Naive thymus-derived CD8-positive, alpha-beta T cell (primary cell): ENCODE measurements at places on chromosomes 13 and 19. TPM values are rescaled to one million over a fixed set of nuclear protein-coding genes. Genes with fewer than 3 reads are reported as not detected.

Gene CGB2
- not detected for total RNA-seq

Gene DCT
- 1.1 TPM for total RNA-seq

Gene ZNF766
- 67.2 TPM for total RNA-seq

Gene LRG1
- total RNA-seq = not detected

Gene RGL3
- not detected for total RNA-seq

Gene CFAP97D2
- total RNA-seq = 2.0 TPM

DNA sequence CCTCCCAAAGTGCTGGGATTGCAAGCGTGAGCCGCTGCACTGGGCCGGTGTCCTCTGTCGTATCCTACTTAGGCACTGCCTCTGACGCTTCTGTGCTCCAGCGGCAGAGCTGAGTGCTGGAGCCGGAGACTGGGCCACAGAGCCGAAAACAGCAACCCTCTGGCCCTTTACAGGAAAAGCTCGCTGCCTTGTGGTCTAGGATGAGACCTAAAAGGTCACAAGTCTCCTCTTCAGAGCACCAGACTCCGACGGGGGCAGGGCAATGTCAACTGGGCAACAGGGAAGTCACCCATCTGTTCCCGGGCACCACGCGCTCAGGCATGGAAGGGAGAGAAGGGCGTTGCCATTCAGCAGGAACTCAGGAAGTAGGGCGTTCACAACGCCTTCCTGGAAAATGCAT, 91.7 kb downstream of the GADD45B start:
- no peaks in the 10 kb centered on the region for H3K27me3 ChIP-seq
- DNase-seq = no peak
- peaks cover 2% of the 10 kb centered on the region for H3K36me3 ChIP-seq
- no peak overlapping the region for H3K4me3 ChIP-seq
- H3K27ac ChIP-seq = no peak overlapping the region

DNA sequence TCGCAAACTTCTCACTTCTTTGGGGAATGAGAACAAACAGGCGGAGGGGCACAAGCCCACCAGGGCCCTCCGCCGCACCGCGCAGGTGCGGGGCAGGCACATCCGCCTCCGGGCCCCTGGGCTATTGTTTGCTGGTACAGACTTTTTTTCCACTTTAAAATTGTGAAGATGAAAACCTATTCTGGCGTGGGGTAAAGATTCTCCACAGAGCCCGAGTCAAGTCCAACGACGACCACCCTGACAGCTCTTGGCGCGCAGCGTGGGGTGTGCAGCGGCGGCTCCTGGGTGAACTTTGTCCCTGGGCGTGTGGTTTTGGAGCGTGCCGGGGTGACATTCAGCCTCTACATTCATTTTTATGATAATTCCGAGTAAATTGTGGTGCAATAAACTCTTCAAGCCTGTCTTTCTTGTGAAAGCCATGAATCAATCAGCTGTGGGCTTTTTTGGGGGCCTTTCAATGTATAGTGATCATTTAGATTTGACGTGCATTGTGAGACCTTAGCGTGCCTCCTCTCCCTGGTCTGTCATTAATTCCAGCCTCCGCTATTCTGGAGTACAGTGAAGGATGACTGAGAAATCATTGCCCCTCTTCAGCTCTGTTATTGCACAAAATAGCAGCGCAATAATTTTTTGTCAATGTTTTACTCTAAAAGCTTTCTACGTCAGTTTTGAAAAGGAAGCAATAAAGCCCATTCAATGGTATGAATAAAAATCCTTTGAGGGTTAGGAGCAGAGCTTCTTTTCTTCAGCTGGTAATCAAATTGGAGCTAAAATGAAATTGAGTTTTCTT, 90.0 kb downstream of the TEX29 start:
- no peak for DNase-seq
- no peaks in the 10 kb centered on the region for H3K4me1 ChIP-seq
- peaks cover 18% of the 10 kb centered on the region for H3K27me3 ChIP-seq
- no peaks in the 10 kb centered on the region for H3K36me3 ChIP-seq
- H3K4me3 ChIP-seq = no peak overlapping the region

DNA sequence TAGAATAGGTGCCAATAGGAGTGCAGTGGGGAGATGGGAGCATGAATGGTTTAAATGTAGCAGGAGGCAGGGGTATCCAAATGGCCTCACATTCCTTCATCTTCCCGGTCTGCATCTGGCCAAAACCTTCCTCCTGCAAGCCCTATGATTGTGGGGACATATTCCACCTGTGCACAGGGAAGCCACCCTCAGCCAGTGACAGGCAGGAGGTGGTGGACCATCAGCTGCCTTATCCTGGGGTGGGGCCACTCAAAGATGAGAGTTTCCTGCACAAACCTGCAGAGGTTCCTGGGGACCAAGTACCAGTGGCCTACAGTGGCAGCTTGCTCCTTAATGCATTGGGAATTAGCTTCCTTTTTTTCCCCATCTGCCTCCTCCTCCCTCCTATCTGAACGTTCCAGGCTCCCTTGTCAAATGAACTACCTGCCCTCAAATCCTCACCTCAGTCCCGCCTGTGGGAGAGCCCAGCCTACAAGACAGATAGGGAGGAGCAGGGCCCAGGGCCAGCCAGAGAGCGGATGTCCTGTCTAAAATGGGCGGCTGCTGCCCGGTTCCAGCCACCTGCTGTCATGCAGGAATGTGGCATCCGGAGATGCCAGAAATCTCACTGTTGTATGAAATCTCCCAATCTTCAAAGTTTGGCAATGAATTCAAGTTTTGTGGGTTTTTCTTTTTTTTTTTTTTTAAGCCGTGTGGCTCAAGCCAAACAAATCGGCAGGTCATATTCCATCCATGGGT, 85.0 kb downstream of the TSHZ3 start:
- H3K4me3 ChIP-seq = no peak overlapping the region
- peaks cover 23% of the 10 kb centered on the region for H3K27me3 ChIP-seq
- no peaks in the 10 kb centered on the region for H3K36me3 ChIP-seq
- no peak for DNase-seq
- no peak overlapping the region for H3K27ac ChIP-seq
- no peaks in the 10 kb centered on the region for H3K4me1 ChIP-seq

DNA sequence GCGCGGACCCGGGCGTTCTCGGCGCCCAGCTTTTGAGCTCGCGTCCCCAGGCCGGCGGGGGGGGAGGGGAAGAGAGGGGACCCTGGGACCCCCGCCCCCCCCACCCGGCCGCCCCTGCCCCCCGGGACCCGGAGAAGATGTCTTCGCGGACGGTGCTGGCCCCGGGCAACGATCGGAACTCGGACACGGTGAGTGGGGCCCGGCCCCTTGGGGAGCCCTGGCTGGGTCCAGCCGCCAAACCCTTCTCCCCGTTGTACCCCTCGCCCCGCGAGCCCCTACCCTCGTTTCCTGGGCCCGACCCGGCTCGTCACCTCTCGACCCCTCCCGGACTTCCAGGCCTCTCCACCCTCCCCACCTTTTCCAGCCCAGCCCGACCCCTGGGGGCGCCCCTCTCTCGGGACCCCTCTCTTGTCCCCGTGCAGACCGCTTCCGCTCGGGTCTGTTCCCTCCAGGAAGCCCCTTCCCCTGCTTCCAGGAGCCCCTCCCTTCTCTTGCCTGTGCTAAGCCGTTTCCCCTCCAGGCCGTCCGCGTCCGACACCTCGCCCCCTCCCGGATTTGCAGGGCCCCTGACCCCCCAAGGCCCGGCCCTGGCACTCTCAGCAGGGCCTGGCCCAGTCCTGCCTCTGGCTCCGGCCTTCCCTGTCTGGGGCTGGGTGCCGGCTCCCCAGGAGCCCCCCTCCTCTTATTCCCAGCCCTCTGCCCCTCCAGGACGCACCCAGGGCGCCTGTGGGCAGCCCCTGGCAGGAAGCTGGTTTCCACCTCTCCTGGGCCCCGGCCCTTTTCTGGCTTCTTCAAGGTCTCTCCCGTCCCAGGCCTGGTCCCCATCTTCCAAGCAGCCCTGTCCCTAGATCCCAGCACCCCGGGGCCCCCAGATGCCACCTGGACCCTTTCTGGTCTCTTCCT, 632 bp downstream of the MARK4 start:
- no peaks in the 10 kb centered on the region for H3K36me3 ChIP-seq
- no peak for DNase-seq
- H3K27me3 ChIP-seq = no peaks in the 10 kb centered on the region
- H3K27ac ChIP-seq = no peak overlapping the region

DNA sequence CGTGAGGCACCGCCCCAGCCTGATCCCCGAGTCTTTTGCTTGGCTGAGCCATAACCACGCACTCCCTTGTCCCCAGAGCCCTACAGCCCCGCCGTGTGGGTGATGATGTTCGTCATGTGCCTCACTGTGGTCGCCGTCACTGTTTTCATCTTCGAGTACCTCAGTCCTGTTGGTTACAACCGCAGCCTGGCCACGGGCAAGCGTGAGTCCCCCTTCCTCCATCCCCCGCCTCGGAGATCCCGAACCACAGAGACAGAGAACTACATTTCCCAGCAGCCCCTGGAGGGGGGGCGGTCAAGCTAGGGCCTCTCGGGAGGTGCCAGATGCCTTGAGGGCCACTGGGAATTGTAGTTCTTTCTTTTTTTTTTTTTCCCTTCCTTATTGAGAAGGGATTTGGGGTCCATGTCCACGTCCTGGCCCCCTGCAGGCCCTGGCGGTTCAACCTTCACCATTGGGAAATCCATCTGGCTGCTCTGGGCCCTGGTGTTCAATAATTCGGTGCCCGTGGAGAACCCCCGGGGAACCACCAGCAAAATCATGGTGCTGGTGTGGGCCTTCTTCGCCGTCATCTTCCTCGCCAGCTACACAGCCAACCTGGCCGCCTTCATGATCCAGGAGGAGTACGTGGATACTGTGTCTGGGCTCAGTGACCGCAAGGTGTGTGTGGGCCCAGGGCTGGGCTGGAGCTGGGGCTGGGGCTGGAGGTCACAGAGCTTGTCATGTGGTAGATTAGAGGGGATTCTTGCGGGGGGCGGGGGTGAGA, 25.9 kb downstream of the GRIN2D start:
- DNase-seq = peak; percentile 71
- H3K4me1 ChIP-seq = peaks cover 15% of the 10 kb centered on the region
- H3K4me3 ChIP-seq = peak overlapping the region; percentile 66
- peak overlapping the region; percentile 77 for H3K27ac ChIP-seq
- peaks cover 18% of the 10 kb centered on the region for H3K27me3 ChIP-seq

GRCh38 chr13:75393839-75394520, 88.0 kb downstream of the TBC1D4 start:
- H3K27ac ChIP-seq = no peak overlapping the region
- no peaks in the 10 kb centered on the region for H3K27me3 ChIP-seq
- no peaks in the 10 kb centered on the region for H3K4me1 ChIP-seq
- H3K36me3 ChIP-seq = no peaks in the 10 kb centered on the region
- no peak for DNase-seq
- H3K4me3 ChIP-seq = no peak overlapping the region

DNA sequence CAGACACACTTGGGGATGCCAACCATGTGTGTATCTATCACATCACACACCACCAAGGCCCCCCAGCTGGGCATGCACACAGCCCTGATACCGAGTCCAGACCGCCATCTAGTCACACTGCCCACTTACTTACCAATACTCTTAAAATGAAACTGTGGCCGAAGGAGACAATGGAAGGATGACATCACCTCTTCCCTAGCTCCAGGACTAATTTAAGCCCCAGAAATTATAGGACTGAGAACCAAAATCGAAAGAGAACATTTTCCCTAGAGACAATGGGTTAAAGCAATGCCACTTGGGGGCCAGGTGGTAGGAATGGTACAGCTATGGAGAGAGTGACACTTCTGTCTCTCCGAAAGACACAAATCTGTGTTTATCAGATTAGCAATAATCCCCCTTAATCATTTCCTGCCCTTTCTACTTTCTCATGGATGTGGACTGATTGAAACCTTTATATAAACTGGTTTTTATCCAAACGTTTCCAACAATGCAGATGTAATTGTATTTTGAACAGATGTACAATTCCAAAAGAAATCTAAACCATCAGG, 663 bp upstream of the GGACT start:
- H3K4me3 ChIP-seq = peak overlapping the region; percentile 85
- no peaks in the 10 kb centered on the region for H3K27me3 ChIP-seq
- H3K27ac ChIP-seq = peak overlapping the region; percentile 90
- H3K4me1 ChIP-seq = peaks cover 40% of the 10 kb centered on the region
- DNase-seq = no peak

DNA sequence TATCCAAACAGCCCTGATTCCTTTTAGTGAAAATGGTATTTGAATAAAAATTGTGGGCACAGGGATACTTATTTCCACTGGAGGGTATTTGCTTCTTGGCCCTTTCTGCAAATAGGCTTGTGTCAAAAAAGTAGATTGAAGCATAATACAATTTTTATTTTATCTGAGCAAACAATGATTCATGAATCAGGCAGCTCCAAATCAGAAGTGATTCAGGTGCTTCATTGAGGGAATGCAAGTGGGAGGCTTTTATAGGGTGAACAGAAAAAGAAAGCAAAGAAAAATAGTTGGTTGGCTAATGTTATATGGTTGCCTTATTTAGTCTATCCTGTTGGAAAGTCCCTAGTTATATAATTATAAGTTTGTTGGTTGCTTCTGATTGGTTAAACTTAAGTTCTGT, 117.9 kb downstream of the ITGBL1 start:
- no peak overlapping the region for H3K4me3 ChIP-seq
- no peak overlapping the region for H3K27ac ChIP-seq
- H3K4me1 ChIP-seq = no peaks in the 10 kb centered on the region
- no peak for DNase-seq

DNA sequence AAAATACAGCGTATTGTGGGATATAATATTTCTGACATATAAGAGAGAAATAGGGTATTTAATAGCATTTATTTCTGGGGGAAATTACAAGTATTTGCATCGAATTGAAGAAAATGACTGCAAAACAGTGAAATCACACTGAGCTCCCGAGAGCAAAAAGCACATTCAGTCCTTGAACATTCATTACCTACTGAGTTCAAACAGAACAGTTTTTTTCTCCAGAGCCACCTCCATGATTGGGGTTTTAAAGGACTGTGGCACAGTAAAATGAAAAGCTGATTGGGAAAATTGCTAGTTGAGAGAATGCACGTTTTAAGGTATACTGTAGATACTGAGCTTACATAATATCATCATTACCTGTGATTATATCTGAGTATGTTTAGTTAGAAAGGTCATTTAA, 58.0 kb upstream of the TRPC4 start:
- H3K27me3 ChIP-seq = no peaks in the 10 kb centered on the region
- no peaks in the 10 kb centered on the region for H3K36me3 ChIP-seq
- no peak overlapping the region for H3K4me3 ChIP-seq
- no peaks in the 10 kb centered on the region for H3K4me1 ChIP-seq

GRCh38 chr19:45643927-45644771, 5.0 kb upstream of the EML2 start:
- no peak for DNase-seq
- peaks cover 28% of the 10 kb centered on the region for H3K4me1 ChIP-seq
- peaks cover under 1% of the 10 kb centered on the region for H3K27me3 ChIP-seq
- H3K36me3 ChIP-seq = no peaks in the 10 kb centered on the region
- H3K27ac ChIP-seq = peak overlapping the region; percentile 47
